Transverse colon (tissue), 4 donors: ENCODE measurements at places on chromosomes 7 and 10.

- DNase-seq, result no peak
Observed at GRCh38 chr7:8615019-8615418, 181.6 kb downstream of the NXPH1 start.

GRCh38 chr10:72887043-72887442, 6.5 kb upstream of the OIT3 start:
- DNase-seq, result no peak

DNA sequence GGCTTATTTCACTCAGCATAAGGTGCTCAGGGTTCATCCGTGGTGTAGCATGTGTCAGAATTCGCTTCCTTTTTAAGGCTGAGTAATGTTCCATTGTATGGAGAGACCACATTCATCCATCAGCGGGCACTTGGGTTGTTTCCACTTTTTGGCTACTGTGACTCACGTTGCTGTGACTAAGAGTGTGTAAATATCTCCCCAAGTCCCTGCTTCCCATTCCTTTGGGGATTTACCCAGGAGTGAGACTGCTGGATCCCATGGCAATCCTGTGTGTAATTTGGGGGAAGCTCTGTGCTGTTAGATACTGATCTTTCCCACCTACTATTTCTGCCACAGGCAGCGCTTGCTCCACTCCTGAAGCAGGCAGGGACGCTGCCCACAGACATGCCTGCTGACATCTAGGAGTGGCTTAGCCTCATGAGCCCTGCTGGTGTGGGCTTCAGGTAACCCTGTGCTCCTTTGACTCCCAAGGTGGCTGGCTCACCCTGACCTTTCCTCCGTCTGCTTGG, 346.0 kb downstream of the FRMD4A start:
- DNase-seq, result no peak

DNA sequence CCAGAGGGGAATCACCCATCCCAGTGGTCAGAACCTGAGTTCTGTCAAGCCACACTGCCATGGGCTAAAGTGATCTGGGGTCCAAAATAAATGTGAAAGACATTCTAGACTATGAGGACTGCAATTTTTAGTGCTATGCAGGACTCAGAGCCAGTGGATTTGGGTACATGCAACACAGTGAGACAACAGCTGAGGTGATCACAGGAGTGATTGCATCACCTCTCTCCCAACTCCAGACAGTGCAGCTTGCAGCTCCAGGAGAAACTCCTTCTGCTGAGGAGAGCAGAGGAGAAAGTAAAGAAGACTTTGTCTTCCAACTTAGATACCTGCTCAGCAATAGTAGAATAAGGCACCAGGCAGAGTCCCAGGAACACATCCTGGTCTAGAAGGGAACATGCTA, 682.0 kb upstream of the POT1 start:
- no peak for DNase-seq

DNA sequence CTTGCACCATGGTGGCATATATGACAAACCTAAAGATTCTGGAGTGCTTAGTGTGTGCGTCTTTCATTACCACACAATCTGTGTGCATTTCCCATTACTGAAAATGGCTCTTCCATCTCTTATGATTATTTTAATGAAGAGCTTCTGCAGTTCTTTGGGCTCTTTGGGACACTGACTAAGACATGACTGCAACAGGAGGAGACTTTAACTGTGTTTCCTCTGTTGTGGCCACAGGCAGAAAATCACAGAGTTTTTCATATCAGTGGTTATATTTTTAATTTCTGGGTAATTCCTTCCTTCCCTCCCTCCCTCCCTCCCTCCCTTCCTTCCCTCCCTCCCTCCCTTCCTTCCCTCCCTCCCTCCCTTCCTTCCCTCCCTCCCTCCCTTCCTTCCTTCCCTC, 58.1 kb downstream of the WNT2 start:
- DNase-seq, result no peak

GRCh38 chr10:11670381-11670780, 58.9 kb upstream of the USP6NL start:
- no peak for DNase-seq

DNA sequence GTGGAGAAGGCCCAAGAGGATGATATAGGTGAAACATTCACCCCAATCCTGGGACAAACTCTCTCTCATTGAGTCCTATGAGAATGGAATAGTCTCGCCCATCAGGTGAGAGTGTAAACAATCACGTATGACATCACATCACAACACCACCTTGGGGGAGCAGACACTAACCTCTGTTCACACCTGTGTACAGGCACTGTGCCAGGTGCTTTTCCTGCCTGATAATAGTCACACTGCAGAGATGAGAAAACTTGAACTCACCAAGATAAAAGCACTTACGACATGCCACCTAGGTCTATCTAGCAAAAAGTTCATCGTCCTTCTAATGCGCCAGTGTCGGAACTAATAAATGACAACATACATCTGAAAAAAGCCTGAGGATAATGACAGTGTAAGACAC, 187.8 kb downstream of the FAM107B start:
- DNase-seq, result peak; percentile 51

DNA sequence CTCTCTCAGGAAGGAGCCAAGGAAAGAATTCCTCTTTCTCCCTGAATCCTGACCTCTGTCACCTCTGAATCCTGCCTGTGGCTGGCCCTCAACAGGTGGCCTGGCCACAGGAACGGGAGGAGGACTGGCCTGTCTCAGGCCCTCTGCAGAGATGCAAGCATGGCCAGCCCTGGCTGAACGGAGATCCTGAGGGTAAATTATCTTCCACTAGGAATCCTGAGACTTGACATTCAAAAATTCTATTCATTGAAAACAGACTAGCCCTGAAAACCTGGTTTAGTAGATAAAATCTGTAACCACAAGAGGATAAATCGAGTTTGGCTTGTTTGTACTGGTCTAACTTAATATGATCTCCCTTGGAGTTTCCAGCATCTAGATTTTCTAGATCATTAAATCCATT, 579.3 kb downstream of the LRMDA start:
- DNase-seq, result no peak

- DNase-seq, result no peak
Observed at GRCh38 chr10:21513405-21513788, 12.1 kb downstream of the SKIDA1 start.

DNA sequence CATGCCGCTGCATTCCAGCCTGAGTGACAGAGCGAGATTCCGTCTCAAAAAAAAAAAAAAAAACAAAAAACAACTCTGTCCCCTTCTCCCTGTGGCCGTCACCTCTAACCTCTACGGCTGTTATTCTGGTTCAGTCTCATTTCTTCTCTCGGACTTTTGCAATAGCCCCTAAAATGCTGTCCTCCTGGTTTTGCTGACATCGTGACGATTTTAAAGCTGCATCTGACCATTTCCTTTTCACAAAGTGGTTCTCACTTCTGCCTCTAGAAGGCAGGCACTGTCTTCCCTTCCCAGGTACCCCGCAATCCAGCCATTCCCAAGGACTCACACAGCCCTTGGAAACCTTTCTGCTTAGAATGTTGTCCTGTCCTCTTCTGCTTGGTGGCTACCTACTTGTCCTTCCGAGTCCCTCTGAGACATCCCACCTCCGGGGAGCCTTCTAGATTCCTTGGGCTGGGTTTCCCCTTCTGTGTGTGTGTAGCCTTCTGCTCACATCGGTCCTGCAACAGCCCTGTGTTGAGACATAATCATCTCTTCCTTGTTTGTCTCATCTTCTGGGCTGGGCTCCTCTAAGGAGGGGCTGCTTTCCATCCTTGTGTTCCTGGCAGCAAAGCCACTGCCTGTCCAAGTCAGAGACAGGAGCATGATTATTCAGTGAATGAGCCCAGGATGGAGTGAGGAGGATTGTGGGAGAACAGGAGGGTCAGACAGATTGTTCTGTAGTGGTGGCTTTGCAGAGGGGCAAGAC, 83.1 kb downstream of the GRK5 start:
- DNase-seq, result no peak

- no peak for DNase-seq
Observed at GRCh38 chr7:15073301-15073700, 170.8 kb upstream of the DGKB start.

- no peak for DNase-seq
Observed at GRCh38 chr7:66847879-66848790, 72.9 kb upstream of the TMEM248 start.

GRCh38 chr7:20783700-20784387, 2.8 kb downstream of the SP8 start:
- no peak for DNase-seq

DNA sequence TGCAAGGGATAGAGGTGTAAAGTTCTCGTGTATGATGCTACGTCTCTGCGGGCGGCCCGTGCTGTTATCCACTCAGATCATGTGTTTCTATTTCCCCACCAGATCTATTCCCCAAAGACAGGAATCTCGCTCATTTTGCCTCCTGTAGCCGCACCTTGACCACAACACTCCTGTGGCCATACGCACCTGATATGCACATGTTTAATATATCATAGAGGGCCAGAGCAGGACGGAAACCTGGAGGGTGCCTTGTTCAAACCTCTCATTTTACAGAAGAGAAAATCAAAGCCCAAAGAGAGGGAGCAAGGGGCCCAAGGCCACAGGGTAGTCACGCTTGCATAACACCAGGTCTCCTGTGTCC, 37.6 kb downstream of the STRA8 start:
- no peak for DNase-seq

- DNase-seq, result no peak
Observed at GRCh38 chr10:43482319-43483078, 45.6 kb downstream of the ZNF487 start.

GRCh38 chr10:93413252-93413689, 68.9 kb downstream of the MYOF start:
- no peak for DNase-seq

DNA sequence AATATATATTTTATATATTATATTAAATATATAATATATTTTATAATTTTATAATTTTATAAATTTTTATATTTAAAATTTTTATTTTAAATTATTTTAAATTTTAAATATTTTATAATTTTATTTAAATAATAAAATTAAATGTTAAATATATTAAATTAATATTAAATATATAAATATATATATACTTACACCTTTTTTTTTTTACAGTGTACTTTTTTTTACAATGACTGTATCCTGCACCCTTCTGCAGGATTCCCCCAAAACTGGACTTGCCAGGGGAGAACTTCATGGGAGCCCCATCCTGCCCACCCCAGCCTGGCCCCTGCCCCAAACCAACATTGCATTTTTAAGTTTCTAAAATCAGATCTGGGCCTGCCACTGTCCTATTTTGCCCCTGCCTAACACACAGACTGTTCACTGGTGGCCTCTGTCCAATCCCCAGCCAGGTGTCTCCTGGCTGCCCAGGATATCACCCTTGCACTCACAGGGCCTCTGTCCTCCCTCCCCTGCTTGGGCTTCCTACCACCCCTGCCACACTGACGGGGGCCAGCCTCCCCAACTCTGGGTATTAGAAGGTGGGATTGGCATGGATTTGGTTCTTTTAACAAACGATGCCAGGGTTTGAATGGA, 138.0 kb downstream of the ADCY1 start:
- DNase-seq, result no peak

- no peak for DNase-seq
Observed at GRCh38 chr7:22358820-22359697, 2.1 kb upstream of the RAPGEF5 start.

GRCh38 chr10:110444004-110444337, 53.7 kb upstream of the DUSP5 start:
- DNase-seq, result no peak

- DNase-seq, result no peak
Observed at GRCh38 chr7:92768501-92769393, 67.6 kb downstream of the CDK6 start.

DNA sequence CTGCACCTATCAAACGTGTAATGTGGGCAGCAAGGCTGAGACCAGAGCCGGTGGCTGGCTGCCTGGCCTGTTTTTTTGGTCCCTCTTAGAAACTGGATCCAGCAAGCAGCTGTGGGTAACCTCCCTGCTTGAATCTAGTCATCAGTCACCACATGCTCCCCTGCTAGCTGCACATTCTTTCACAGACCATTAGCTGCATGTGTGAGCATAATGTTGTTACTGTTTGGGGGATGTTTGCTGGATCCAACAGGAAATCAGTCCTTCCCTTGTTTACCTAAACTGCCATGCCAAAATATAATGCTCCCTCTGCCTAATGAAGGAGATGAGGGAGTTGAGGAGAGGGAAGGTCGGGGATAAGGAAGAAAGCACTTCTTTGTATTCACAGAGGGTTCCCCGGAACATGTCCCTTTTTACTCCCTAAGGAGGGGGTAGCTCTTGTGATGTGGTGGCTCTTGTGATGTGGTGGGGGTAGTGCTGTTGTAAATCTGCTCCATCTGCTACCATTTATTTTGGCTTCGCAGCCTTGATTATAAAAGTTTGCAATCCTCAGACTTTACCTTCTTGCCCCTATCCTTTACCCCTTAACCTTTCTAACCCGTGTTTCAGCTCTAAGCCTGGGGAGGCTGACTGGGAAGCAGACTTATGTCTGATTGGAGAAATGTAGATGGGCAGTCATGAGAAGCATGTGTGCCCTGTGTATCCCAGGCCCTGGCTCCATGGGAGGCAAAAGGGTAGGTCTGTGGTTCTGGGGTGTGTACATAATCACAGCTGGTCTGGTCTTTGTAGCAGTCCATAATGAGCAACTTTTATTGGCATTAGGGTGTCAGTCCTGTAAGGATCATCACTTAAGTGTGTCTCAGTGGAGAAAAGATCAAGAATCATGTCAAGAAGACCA, 20.8 kb downstream of the LOXL4 start:
- DNase-seq, result no peak

DNA sequence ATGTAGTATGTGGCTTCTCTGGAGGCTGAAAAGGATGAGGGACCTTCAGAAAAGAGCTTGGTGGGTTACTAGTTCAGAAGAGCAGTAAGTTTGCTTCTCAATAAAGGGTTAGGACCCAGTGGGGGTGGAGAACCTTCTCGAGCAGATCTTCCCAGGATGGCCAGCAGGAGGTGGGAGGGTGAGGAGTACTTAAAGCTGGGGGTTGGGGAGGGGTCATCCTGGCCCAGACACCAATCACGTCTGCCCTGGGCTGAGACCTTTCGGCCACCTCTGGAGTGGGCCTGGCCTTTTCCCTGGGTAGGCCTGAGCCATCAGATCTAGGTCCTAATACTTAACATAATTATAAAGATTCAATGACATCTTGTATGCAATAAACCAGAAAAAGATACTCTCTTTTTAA, 149.0 kb upstream of the TCF7L2 start:
- no peak for DNase-seq

DNA sequence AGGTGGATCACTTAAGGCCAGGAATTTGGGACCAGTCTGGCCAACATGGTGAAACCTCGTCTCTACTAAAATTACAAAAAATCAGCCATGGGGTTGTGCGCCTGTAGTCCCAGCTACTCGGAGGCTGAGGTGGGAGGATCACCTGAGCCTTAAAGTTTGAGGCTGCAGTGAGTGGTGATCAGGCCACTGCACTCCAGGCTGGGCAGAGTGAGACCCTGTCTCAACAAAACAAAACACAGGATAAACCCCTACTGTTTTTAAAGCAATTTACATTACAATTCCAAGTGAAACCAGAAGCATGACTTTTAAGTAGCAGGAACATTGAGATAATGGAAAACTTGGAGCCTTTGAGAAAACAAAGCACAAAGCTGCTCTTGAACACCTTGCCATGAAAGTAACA, 92.4 kb upstream of the BTBD16 start:
- no peak for DNase-seq

DNA sequence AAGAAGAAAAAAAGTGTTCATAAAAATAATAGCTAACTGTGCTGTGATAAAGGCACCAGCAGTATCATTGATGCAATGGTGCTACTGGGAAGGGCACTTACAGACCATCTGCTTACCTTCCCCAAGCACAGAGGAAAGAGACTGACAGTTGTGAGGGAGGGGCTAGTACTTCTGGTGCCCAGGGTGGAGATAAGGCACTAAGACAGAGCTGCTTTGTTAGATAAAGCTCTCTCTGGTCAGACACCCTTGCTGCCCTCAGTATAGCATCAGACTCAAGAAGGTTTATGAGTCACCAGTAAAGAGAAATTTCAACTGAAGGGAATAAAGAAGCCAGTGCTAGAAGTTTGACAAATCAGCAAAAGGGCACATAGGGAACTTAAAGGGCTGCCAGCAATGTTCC, 325.6 kb downstream of the HPSE2 start:
- DNase-seq, result no peak
